ENCODE measurements at places on chromosomes 12 and 14.
A peak's percentile ranks its signal among the peaks of the same experiment; 100 is the strongest.

DNA sequence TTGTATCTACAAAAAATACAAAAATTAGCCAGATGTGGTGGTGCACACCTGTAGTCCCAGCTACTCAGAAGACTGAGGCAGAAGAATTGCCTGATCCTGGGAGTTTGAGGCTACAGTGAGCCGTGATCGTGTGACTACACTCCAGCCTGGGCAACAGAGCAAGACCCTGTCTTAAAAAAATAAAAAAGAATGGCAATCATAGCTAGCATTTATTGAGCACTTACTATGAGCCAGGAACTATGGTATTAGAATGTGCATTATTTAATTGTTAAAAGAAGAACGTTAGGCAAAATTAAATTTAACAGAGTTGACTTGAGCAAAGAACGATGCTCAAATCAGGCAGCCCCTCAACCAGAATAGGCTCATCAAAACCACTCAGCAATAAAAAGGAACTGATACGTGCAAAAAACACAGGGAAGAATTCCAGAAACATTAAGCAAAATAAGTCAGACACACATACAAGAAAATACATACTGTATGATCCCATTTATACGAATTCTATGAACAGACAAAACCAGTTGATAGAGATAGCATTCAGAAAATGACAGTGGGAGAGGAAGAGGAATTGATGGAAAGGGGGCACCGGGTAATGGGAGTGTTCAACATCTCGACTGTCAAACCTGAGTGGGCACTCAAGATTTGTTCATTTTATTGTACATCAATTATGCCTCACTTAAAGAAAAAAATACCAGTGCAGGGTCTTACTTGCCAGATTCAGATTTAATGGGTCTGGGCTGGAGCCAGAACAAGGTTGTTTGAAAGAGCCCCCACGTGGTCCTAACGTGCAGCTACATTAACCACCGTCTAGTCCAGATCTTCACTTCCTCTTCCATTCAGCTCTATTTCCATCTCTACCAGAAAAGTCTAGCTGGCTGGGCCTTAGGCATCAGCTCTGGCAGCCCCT lies 8.0 kb downstream of the SCNN1A start:
- DNase-seq: peak; percentile 74

GRCh38 chr12:51871126-51871525 lies 16.8 kb upstream of the ANKRD33 start:
- DNase-seq: no peak

DNA sequence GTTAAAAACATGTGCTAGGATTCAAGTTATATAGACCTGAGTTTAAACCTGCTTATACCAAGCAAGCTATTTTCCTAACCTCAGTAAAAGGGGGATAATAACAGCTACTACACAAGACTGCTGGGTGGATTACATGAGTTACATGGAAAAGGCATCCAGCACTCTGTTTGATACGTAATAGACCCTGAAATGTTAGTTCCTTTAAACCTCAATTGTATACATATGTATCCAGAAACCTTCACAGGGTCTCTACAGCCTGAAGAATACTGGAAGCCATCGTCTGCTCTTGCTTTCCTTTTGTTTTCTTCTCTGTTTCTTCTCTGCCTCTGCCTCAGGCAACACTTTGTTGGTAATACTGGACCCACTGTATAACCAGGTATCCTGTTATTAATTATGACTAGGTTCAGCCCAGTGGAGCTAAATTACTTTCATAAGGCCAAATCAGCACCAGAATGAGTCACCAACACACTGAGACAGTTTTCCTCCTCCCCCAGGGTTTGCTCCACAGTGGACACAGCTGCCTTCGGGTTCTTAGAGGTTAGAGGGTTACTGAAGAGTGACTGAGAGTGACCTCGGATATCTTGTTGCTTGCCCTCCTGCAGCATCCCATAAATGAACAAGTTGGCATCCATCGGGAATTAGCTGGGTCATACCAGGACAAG lies 127.1 kb downstream of the CAPZA3 start:
- DNase-seq: no peak

- DNase-seq: no peak
These were observed 503.5 kb downstream of the LRFN5 start for GRCh38 chr14:42110167-42110566.

DNA sequence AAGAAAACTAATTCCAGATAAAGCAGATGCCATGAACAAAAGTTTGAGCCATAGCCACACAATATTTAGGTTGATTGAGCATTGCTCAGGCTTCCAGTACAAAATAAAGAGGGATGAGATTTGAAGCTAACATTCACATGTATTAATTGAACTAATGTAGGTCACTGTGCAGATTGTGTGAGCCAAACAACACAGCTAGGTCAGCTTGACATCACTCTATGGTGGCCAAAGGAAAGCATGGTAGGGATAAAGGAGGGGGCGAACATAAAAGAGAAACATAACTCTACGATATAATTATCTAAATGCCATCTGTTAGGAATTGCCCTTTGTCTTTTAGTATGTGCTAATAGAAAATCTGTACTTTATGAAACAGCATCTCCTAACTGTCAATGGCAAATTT lies 477.7 kb upstream of the SYT1 start:
- DNase-seq: no peak

DNA sequence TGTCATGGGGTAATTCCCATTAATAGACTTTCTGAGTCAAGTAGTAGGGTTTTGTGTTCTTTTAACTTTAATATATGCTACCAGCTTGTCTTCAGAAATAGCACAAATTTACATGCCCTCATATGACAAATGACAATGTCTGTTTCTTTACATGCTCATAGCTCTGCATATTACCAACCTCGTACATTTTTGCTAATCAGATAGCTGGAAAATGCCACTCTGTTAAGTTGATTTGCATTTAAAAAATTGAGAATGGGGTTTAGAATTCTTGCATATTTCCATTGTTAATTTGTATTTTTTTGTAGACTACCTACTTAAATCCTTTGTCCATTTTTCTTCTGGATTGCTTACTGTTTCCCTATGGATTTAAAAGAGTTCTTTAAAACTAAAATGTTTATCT lies 31.2 kb downstream of the SERPINA1 start:
- DNase-seq: no peak
